Stomach (tissue), 19 donors: ENCODE measurements at places on chromosomes 6 and 20.

DNA sequence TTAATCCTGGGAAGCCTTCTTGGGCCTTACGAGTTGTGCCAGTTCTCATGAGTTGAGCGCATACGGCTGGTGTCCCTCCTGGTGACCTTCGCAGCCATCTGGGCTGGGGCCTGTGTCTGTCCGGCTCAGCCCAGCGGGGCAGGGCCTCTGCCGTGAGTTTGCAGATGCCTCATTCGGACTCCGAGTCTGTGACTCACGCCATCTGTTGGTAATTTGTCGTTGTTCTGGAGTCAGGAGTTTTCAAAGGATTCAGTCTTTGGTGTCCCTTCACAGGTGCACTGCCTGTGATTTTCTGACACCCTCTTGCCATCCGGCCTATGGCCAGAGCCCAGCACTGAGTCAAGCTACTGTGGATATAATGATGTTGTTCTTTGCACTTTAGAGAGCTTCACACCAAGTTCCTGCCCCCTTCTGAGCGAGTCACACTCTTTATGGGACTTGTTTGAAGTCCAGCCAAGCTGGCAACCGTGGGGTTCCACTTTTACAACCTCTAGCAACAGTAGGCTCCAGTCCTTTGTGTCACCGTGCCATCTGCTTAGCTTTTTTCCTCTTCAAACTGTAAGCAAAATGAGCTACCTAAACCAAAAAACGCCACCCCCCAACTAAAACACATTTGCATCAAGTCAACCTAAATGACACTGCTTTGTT, 175.6 kb downstream of the AIG1 start:
- no peak for DNase-seq

DNA sequence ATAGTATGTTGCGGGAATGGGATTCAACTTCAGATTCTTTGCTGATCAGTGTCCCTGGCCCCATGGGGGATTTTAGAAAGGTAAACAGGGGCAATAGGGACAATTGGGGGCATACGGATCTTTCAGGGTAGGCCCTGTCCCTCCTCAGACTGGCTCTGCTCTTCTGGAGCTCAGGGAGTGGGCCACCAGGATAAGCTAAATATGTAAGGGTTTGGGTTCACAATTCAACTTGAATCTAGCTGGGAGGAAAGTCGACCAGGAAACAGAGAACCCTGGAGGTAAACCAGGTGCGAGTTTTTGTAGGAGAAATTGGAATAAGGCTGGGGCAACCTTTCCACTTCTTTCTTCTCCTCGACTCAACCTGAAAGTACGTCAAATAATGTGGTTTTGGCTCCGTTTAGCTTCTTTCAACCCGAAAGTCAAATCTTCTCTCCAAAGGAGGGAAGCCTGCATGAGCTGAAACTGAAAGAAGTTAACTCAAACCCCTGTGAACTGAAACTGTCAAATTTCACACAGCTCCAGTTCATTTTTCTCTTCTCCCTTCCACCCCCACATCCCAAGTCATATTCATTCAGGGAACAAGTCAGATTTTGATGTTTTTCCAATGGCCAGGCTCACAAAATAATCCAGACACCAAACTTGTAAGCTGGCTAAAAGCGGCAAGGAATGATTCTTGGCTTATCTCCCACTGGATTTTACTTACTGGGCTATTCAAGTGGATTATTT, 278.2 kb downstream of the CLIC5 start:
- DNase-seq, result no peak

GRCh38 chr20:9632265-9632664, 117.9 kb downstream of the LAMP5 start:
- DNase-seq, result no peak

GRCh38 chr20:25685276-25686080, 11.2 kb downstream of the ZNF337 start:
- DNase-seq, result no peak

DNA sequence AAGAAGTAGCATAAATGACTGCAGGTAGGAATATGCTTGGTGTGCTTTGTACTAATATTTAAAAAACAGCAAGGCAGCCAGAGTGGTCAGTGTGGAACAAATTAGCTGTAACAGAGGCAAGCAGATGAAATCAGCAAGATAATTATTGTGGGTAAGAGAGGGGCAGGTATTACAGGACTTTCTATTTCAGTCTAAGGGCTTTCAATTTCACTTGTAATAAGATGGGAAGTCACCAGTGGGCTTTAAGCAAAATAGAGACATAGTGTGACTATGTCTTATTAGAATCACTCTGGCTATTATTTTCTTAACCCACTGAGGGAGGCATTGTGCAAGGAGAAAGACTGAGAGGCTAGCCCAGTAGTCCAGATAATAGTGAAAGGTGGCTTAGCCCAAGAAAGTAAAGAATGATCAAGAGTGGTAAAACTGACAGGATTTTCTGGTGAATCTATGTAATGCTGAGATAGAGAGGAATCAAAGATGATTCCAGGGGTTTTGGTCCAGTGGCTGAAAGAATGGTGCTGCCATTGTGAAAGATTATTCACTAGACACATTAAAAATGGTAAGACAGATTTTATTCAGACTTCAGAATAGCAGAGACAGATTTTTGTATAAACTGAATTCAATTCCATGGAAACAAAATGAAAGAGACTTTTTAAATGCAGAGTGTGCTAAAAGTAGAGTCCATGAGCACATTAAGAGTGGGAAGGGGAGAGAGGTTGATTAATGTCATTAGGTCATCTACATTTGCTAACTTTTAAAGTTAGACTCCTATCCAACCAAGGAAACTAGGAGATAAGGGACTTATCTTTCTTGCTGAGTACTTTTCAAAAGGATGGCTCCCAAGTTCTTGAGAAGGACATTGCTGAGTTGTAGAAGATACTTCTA, 1136.0 kb downstream of the HACE1 start:
- DNase-seq, result no peak

DNA sequence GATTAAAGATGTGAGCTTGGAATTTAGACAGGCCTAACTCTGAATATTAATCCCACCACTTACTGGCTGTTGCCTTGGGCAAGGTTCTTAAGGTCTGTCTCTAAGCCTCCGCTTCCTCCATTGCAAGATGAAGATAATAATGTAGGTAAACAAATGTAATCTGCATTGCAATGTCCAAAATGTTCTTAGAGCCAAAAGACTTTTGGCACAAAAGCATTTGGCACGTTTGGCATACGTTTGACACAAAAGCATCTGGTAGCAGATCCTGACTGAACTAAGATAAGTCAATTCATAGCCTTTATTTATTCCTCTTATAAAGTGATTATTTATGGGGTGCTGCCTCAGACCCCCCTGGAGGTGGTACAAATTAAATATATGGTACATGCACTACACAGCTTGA, 229.9 kb upstream of the STXBP5 start:
- no peak for DNase-seq
